ENCODE measurements at places on chromosomes 3 and 15.

GRCh38 chr3:172622916-172623700, 87.8 kb downstream of the NCEH1 start:
- H3K27ac ChIP-seq, result no peak overlapping the region
- no peaks in the 10 kb centered on the region for H3K4me1 ChIP-seq
- no peak for DNase-seq
- H3K27me3 ChIP-seq, result peaks cover 1% of the 10 kb centered on the region
- no peak overlapping the region for H3K4me3 ChIP-seq

- no peak overlapping the region for H3K4me3 ChIP-seq
- H3K4me1 ChIP-seq, result peaks cover 5% of the 10 kb centered on the region
- no peak for DNase-seq
- H3K27me3 ChIP-seq, result no peaks in the 10 kb centered on the region
- no peaks in the 10 kb centered on the region for H3K36me3 ChIP-seq
Observed at GRCh38 chr3:81841540-81841939, 80.1 kb upstream of the GBE1 start.

GRCh38 chr3:155101398-155101797, 21.3 kb downstream of the MME start:
- H3K4me1 ChIP-seq, result no peaks in the 10 kb centered on the region
- peaks cover 1% of the 10 kb centered on the region for H3K27me3 ChIP-seq
- DNase-seq, result no peak
- no peak overlapping the region for H3K27ac ChIP-seq

DNA sequence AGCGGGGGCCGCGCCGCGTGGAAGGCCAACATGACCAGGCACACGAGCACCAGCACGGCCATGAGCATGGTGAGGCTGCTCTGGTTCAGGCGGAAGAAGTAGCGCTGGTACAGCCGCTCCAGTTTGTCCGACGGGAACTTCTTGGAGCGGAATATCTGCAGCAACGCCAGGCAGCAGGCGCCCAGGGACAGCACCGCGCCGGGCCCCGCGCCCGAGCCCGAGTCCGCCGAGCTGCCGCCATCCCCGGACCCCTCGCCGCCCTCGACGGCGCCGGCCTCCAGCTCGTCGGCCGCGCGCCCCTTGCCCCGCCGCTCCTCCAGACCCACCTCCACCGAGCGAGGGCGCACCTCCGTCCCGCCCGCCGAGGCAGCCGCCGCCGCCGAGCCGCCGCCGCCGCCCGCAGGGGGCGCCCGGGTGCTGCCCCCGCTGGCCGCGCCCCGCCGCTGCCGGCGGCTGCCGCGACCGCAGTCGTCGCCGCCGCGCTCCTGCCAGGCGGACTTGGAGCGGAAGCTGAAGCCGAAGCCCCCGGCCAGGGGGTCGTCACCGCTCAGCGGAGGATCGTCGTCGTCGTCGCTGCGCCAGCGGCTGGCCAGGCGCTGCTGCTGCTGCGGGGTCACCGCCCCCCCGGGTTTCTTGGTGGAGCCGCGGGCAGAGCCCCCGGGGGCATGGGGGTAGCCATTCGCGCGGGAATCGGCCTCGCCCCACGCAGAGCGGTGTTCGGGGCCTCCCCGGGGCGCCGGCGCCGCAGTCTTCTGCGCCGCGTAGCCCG, 957 bp downstream of the ADCY5 start:
- peak overlapping the region; percentile 75 for H3K4me3 ChIP-seq
- H3K4me1 ChIP-seq, result no peaks in the 10 kb centered on the region
- no peak overlapping the region for H3K27ac ChIP-seq
- peaks cover 32% of the 10 kb centered on the region for H3K27me3 ChIP-seq

- H3K27me3 ChIP-seq, result peaks cover 3% of the 10 kb centered on the region
- no peak overlapping the region for H3K27ac ChIP-seq
- no peaks in the 10 kb centered on the region for H3K4me1 ChIP-seq
- no peak overlapping the region for H3K4me3 ChIP-seq
- no peak for DNase-seq
- H3K36me3 ChIP-seq, result no peaks in the 10 kb centered on the region
Observed at GRCh38 chr15:38860674-38861073, 296.1 kb upstream of the RASGRP1 start.

DNA sequence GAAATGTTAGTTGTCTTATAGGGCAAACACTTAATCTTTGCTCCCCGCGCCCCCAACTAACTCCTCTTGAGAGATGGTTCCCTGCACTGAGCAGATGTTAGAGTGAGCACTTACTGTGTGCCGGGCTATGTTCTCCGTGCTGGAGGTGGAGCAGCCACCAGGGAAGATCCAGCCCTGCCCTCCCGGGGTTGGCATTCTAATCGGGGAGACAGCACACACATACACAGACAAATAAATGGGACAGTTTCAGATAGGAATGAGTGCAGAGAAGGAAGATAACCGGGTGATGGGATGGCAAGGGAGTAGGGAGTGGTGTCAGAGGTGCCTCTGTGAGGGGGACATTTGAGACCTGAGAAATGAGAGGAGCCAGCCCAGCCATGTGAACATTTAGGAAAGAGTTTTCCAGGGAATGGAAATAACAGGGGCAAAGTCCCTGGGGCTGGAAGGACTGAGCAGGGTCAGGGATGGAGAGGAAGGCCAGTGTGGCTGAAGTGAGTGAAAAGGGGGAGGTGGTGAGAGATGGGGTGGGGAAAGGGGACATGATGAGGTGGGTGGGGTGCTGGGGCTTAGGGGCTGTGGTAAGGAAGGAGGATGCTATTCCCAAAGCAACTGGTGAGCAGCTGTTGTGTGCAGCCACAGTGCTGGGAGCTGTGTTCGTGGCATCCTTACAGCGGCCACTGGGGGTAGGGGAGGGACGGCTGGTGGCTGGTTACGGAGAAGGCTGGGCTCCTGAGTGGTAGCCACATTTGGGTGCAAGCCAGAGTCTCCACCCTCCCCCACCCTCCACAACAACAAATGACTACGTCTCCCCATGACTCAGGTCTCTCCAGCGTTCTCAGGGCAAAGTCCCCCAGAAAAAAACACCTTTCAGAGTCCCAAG, 15.4 kb upstream of the FGD5 start:
- peaks cover 24% of the 10 kb centered on the region for H3K27me3 ChIP-seq
- H3K27ac ChIP-seq, result no peak overlapping the region
- H3K36me3 ChIP-seq, result peaks cover 2% of the 10 kb centered on the region
- peaks cover 3% of the 10 kb centered on the region for H3K4me1 ChIP-seq

DNA sequence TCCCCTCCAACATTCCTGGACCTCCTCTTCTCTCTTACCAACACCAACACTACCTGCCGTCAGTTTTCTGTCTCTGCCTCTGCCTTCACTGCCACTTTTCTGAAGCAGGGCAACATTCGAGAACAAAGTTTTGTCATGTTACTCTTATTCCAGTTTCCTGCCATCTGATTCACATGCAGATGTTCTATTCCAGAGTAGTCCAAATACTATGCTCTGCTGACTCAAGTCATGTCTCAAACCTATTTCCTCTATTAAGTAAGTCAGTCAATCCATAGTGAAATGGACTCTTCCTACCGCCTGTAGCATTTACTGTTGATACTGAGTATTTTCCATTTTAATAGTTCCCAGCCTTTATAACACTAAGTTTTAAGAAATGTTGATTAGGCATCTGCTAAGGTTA, 43.4 kb downstream of the ESYT3 start:
- DNase-seq, result no peak
- no peak overlapping the region for H3K4me3 ChIP-seq
- no peak overlapping the region for H3K27ac ChIP-seq
- peaks cover 5% of the 10 kb centered on the region for H3K27me3 ChIP-seq
- H3K36me3 ChIP-seq, result no peaks in the 10 kb centered on the region
- no peaks in the 10 kb centered on the region for H3K4me1 ChIP-seq

GRCh38 chr3:10354361-10355015, 33.6 kb upstream of the SEC13 start:
- H3K4me1 ChIP-seq, result peaks cover 50% of the 10 kb centered on the region
- peak overlapping the region; percentile 55 for H3K27ac ChIP-seq
- H3K36me3 ChIP-seq, result no peaks in the 10 kb centered on the region
- no peaks in the 10 kb centered on the region for H3K27me3 ChIP-seq
- no peak overlapping the region for H3K4me3 ChIP-seq

DNA sequence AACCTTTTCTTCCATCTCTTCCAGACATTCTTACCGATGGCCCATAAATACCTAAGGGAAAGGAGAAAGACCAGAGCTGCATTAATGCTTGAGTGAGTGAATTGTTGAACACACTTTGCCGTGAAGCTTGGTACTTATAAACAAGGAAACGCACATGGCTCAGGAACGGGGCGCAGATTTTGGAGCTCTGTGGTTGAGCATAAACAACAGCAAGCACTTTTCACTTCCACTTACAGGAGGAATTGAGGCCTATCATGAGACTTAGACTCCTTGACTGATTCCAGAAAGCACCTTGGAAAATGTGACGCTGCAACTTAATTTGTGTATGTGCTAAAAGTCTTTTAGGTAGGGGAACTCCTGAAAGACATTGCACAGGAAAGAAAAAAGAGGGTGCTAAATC, 197.5 kb upstream of the FEZF2 start:
- H3K4me3 ChIP-seq, result no peak overlapping the region
- no peak for DNase-seq
- no peaks in the 10 kb centered on the region for H3K36me3 ChIP-seq
- no peak overlapping the region for H3K27ac ChIP-seq
- H3K4me1 ChIP-seq, result no peaks in the 10 kb centered on the region

- H3K36me3 ChIP-seq, result peaks cover 5% of the 10 kb centered on the region
- H3K4me1 ChIP-seq, result no peaks in the 10 kb centered on the region
- no peak for DNase-seq
Observed at GRCh38 chr15:55231455-55231854, 34.7 kb upstream of the RSL24D1 start.

DNA sequence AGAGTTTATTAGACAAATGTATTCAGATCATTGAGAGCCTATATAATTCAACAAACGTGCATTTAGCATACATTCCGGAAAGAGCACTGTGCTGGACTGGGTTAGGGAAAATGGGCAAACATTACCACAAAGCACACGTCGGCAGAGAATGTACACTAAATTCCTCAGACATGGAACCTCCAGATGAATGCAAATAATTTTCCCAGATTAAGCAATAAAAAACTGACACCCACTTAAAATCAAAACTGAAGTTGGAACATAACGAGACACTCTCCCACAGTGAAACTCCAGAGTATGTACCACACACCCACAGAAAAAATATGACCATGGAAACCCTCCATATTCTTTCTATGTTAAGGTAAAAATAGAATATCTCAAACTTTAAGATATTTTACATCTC, 4.8 kb downstream of the SECISBP2L start:
- peaks cover 26% of the 10 kb centered on the region for H3K4me1 ChIP-seq
- H3K36me3 ChIP-seq, result peaks cover 5% of the 10 kb centered on the region
- H3K4me3 ChIP-seq, result no peak overlapping the region
- H3K27me3 ChIP-seq, result no peaks in the 10 kb centered on the region
- DNase-seq, result no peak

DNA sequence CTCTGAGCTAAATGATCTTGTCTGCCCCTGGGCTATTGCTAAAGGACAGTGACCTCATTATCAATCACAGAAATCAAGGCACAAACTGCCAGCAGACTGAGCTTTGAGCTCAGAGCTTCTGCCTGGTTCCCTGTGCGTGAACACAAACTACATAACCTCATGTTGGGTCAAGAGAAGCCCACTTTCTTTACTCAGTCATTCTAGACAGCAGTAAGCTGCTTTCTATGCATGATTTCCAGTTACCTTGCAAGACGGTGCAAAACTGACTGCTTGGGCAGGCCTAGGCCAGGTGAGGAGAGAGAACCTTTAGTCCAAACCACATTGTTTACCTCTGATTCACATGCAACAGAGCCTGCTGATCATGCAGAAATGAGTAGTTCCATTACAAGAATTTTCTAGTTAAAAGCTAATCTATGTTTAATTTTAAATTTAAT, 75.1 kb downstream of the ARRDC4 start:
- no peaks in the 10 kb centered on the region for H3K36me3 ChIP-seq
- H3K27ac ChIP-seq, result no peak overlapping the region
- H3K27me3 ChIP-seq, result no peaks in the 10 kb centered on the region
- no peak for DNase-seq
- no peaks in the 10 kb centered on the region for H3K4me1 ChIP-seq
- no peak overlapping the region for H3K4me3 ChIP-seq

DNA sequence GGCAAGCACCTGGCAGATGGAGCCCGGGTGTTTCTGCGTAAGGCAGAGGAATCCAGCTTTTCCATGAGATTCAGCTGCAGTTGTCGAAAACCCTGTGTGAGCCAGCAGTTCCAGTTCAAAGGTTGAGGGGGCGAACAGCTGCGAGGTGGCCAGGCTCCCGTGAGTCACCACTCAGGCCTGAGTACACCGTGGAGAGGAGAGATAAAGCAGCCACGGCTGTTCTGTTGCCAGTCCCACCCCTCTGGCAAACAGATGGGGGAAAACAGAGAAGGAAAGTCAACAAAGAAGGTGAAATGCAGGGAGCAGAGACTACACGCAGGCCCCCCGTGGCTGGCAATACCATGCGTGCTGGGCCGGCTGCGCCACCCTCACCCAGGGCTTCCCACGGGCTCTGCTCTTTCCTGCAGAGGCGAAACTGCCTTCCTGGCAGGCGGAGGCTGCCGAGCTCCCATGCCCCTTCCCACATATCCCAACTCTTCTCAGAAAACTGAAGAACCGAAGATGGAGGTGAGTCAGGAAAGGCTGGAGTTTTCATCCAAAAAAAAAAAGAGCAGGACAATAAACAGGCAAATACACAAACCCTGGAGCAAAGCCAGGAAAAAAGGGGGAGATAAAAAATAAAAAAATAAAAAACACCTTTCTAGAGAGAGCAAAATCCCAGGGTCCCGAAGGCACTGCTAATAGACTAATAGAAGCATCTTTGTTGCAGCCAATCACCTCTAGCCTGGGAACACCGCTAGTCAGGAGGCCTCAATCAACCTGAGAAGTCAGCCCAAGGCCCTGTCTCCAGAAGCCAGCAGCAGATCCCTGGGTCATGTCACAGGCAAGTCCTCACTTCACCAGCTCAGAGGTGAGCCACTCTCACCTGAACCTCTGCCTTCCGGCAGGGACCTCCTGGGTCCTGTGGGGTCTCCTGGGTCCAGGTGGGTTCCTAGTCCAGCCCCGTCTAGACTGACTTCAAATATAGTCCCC, 37.7 kb downstream of the FAM174B start:
- H3K27ac ChIP-seq, result no peak overlapping the region
- no peaks in the 10 kb centered on the region for H3K27me3 ChIP-seq
- no peaks in the 10 kb centered on the region for H3K4me1 ChIP-seq
- DNase-seq, result no peak
- no peak overlapping the region for H3K4me3 ChIP-seq

Data from memory B cell (primary cell).